GOT3 (cell line): ENCODE measurements at places on chromosomes 2 and 18.

DNA sequence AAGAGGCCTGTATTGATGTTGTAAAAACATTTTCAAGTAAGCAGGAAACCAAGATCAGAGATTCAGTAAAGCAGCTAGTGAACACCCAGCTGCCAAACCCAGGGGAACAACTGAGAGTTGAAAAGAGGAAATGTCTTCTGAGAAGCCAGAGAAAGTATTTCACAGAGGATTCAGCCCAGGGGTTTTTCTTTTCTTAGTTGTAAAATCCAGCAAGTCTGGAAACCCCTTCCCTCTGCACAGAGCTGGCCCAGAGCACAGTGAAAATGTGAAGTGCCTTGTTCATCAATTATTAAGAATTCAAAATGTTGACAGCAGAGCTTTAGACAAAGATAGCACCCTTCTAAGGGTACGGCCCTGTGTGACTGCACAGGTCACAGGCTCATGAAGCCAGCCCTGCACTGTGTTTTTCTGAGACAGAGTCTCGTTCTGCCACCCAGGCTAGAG lies 28.4 kb downstream of the AFF3 start:
- DNase-seq = no peak

- no peak for DNase-seq
Observed at GRCh38 chr2:78979380-78980151, 45.9 kb upstream of the REG3G start.

DNA sequence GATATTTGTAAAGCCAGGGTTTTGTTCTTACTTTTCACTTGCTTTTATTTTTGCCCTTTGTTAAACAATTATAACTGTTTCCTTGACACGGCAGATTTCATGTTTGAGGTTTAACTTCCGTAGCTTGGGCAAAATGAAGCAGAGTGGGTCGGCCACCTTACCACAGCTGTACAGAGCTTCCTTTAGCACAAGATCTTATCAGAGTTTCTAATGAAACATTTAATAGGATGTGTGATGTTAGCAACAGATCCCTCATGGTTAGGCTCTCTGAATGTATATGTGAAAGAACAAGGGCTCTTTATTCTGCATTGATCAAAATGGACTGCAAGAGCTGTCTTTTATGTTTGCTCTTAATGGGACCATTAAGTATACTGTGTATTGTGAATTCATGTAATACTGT lies 22.3 kb downstream of the RNF125 start:
- no peak for DNase-seq

GRCh38 chr2:223901854-223902253 lies 43.3 kb downstream of the WDFY1 start:
- no peak for DNase-seq

DNA sequence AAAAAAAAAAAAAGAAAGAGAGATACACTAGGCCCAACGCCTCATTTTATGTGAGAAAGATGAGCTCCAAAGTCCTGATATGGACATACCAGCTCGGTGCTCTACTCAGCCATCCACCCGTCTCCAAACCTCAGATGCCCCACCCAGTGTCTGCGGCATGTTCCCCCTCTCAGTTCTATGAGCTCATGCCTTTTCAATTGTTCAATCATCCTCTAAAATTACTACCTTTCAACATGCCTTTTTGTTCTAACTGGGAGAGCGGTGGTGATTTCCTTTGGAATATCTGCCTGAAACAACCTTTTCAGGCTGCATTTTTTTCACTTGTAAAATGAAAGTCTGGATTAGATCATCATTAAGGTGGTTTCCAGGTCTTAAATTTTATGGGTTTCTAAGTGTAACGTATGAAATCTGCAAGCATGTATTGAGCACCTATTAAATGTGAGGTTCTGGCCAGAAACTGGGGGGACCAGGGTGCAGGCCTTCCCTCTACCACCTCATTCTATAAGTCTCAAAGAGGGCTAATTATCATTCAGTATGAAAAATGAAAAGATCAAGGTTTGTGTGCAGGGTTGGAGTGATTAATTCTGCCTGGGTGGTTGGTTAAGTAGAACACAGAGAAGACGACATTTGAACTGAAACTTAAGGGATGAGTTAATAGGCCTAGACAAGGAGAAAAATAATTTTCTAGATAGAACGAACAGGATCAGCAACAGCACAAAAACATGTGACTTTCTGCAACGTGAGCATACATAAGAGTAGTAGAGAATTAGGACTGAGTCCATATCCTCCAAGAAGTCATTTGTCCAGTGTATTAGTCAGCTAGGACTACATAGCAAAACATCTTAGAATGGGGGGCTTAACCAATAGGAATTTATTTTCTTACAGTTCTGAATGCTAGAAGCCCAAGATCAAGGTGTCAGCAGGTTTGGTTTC lies 87.4 kb upstream of the GLS start:
- DNase-seq = no peak

- DNase-seq = no peak
Observed at GRCh38 chr2:134198006-134198634, 55.8 kb upstream of the MGAT5 start.

DNA sequence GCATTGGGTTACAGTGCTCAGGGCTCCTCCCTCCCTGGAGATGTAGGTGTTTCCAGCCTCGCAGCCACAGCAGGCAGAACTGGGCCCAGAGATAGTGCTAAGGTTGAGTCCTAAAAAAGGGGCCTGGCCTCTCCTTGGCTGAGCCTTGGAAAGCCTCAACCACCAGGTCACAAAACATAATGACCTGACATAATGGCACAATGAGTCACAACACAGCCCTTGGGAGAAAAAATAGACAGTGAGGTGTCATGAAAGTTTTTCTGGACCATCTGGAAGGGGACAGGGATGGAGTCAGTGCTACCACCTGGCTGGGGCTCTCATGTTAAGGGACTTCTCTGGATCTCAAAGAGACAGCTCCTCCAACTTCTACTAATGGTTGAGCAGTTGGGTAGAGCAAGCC lies 92.4 kb upstream of the LCLAT1 start:
- no peak for DNase-seq

DNA sequence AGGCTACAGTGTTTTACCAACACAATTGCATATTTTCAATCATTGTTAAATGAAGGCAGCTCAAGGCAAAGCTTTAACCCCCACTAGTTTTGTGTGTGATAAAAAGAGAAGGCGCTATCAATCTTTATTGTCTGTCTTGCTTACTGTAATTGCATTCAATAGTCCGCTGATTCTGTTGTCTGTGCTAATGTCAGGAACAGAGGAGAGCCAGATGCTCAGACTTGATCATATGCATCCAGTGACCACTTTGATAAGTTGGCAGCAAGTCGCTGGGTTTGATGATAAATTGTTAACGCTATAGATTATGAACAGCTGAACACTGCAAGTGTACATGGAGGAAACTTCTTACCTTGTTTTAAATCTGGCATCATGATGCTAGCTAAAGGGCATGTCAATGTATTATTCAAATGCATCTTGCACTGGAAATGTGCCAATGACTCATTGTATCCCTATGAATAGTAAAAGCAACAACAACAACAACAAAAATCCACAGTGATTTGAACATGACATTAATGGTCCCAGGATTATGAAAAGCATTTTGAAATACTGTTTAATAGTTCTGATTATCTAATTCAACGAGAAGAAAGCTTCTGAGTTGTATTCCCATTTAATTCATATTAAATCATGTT lies 423.5 kb upstream of the FANCL start:
- DNase-seq = no peak

GRCh38 chr2:119739580-119740255 lies 20.0 kb upstream of the PTPN4 start:
- no peak for DNase-seq

DNA sequence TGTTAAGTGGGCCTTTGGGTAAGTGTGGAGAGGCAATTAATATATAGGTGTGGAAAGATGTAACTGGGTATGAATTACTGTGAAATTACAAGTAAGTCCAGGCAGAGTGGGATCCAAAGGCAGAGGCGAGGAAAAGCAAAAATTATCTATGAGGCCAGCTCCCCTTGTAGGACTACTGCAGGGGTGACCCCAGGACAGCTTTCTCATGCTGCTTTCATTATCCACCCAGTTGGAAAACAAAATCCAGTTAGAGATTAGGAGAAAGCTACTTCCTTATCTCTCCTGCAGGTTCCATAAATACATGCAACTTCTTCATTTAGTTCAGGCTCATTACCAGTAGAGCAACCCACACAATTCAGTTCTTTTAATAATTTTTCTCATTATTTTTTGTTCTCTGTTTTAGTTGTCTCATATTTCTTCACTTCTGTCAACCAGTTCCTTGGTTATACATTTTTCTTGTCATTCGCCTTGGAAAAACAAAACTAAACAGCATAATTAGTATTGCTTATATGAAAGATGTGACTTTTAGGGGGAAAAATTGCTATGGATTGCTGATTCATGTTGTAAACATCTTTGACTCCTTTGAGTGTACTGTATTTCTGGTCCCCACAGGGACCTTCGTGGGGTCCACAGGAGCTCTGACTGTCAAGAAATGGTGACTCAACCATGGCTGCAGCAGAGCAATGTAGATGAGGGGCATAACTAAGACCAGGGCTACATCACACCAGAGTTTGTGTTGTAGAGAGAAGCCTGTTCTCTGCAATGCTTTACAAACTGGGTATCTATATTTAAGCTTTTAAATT lies 110.4 kb upstream of the PARD3B start:
- DNase-seq = no peak

DNA sequence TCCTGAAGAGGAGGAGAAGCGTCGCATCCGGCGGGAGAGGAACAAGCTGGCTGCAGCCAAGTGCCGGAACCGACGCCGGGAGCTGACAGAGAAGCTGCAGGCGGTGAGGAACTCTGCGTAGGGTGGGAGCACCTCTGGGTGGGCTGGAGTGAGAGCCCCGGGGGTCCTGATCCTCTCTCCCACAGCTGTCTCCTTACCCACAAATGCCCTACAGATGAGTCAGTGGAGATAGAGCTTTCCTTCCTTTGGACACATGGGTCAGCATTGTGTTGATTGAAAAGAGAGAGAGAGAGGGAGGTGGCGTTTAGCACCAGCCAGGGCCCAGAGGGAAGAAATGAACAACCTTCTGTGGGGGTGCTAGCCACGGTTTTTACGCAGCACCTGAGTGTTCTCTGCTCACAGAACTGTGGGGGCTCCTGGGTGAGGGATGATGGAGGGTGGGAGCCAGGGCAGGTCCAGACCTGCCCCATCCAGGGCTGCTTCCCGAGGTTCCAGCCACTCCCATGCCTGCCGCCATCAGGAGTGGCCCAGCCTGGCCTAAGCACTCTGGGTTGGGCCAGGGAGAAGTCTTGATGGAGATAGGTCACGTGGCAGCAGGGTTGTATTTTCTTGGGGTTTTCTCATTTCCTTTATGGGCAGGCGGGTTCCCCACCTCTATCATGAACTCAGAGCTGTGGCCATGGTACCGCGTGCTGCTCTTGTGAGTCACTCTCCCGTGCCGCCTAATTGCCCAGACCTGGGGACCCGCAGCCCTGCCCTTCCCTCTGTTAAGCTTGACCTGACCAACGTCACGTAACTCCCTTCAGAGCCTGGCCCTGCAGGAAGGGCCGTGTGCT lies 16.3 kb downstream of the FOSL2 start:
- DNase-seq = no peak

DNA sequence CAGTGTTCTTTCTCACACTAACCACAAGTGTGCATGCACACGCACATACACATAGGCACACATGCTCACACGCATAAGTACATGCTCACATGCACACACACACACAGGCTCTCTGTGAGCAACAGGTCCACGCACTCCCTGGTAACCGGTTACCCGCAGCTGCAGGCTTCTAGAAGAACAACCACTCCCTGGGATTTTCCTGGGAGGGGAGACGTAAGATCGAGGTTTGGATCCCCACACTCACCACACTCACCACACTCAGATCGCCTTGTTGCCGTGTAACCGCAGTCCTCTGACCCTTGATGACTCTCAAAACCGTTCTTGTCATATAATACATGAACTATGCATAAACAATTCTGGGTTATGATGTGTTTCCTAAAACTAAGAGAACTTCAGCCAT lies 42.2 kb downstream of the TTC32 start:
- DNase-seq = no peak

DNA sequence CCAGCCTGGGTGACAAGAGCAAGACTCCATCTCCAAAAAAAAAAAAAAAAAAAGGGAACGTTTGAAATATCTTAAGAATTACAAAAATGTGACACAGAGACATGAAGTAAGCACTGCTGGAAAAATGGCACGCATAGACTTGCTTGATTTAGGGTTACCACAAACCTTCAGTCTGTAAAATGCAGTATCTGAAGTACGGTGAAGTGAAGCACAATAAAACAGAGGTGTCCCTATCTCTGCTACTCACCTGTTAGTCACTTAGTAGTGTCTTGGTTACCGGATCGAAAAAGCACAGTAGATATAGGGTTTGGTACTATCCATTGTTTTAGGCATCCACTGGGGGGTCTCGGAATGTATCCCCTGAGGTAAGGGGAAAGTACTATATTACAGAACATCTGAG lies 11.6 kb upstream of the GREB1L start:
- no peak for DNase-seq

GRCh38 chr2:205712508-205712907 lies 30.2 kb downstream of the NRP2 start:
- DNase-seq = no peak

DNA sequence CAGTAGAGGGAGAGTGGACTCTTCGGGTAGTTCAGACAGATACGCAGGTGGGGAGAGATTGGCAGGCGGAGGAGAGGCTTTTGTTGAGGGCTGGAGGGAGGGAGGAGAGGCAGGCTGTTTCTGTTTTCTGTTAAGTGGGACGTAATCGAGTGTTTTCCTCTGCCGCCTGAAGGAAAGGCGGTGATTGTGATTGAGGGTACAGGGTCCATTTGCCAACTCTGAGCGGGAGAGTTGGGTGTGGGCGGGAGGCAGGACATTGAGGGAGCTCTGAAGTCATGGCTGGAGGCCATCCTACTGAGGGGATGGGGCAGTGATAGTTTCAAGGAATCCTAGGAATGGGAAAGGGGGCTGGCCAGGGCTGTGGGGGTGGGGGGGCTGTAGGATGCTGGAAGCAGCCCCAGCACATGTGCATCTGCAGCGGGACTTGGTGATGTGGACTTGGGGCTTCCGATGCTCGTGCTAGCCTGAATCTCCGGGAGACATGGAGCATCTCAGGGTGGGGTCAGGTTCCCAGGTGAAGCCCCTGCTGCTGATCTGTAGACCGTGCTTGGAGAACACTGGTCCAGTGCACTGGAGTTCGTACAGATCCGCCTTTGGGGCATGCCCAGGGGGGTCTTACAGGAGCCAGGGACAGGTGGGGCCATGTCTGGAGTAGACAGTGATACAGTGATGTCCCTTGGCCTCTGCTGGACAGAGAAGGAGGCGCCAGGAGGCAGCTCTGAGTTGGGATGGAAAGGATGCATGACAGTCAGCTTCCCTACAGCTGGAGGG lies 167.5 kb downstream of the AGAP1 start:
- no peak for DNase-seq

DNA sequence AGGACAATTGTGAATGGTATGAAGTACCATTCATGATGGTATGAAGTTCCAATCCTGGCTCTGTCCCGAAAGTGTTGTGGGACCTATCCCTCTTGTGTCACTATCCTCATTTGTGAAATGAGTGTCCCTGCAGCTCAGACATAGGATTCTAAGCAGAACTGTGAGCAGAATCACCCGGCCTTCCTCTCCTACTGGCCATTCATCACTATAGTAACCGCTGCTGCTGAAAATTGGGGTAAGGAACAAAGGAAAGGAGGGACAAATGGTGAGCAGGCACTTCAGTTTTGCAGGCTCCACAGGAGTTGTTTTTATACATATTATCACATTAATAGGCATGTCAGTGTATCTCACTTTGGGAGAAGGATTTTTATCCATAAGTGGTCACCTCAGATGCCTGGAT lies 27.4 kb downstream of the SMYD1 start:
- no peak for DNase-seq
